Ovary (tissue), 10 donors: ENCODE measurements at places on chromosomes 13 and 19. TPM values are rescaled to one million over a fixed set of nuclear protein-coding genes. Genes with fewer than 3 reads are reported as not detected.

- no peak for DNase-seq
Observed at GRCh38 chr13:101612735-101613134, 160.3 kb downstream of the ITGBL1 start.

DNA sequence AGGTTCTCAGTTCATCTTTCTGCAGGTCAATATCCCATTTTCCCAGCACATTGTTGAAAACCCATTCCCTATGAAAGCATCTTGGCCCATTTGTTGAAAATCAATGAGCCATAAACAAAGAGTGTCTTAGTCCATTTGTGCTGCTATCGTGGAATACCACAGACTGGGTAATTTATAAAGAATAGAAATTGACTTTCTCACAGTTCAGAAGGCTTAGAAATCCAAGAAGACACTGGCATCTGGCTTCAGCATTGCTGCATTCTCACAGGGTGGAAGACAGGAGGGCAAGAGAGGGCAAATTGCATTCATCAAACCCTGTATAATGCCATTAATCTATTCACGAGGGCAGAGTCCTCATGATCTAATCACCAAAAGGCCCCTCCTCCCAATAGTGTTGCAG lies 34.1 kb downstream of the ZNF823 start:
- no peak for DNase-seq

DNA sequence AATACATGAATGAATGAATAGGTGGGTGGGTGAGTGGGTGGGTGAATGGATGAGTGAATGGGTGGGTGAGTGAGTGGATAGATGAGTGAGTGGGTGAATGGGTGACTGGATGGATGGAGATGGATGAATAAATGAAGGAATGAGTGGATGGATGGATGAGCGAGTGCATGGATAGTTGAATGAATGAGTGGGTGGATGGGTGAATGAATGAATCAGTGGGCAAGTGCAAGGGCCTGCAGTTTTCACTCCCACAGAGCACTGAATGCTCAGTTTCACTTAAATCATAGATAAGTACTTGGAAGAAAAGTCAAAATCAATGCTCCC lies 12.4 kb downstream of the GAS6 start:
- DNase-seq: no peak

GRCh38 chr13:106636492-106636891 lies 68.6 kb upstream of the ARGLU1 start:
- no peak for DNase-seq

- DNase-seq: no peak
Observed at GRCh38 chr19:35531291-35531690, 2.0 kb upstream of the GAPDHS start.

The CLDN10 gene
- total RNA-seq: 1.1 TPM

- no peak for DNase-seq
Observed at GRCh38 chr13:49098771-49099512, 121.2 kb upstream of the MLNR start.

DNA sequence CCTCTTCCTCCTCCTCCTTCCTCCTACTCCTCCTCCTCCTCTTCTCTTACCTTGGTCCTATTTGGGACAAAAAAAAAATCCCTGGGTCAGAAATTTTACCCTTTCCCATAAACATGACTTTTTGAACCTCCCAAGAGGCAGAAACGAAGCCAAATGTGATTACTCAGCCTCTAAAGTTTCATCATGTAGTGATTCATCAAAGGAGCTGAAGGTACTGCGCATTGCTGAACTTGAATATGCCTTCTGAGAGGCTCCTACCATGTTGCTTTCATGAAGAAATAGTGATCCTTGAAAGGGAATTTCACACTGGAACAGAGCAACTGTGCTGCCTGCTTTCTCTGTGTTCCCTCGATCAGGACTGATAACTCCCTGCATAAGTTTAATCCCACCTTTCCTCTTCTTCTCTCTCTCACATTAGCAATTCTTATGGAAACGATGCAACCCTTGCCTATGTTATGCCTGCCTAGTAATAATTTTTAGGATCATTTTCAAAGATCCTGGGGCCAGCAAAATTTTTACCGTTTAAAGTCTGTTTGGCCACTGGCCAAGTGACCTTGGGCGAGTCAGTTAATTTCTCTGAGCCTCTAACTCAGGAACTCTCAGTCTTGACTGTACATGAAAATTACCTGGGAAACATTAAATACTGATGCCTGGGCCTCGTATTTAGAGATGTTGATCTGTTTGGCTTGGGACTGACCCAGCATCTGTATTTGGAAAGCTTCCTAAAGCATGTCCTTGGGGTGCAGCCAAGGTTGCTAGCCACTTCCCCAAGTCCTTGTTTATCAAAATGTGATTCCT lies 149.5 kb downstream of the DCT start:
- no peak for DNase-seq
